Activated T-helper 9 cell treated with anti-CD3 and anti-CD28 coated beads, Interleukin-2, amount 50 U/mL, for 16 hours (primary cell): ENCODE measurements at places on chromosomes 11 and 22.
A peak's percentile ranks its signal among the peaks of the same experiment; 100 is the strongest.

- peak; percentile 13 for DNase-seq
These were observed 580 bp downstream of the DTX4 start for GRCh38 chr11:59172345-59173079.

DNA sequence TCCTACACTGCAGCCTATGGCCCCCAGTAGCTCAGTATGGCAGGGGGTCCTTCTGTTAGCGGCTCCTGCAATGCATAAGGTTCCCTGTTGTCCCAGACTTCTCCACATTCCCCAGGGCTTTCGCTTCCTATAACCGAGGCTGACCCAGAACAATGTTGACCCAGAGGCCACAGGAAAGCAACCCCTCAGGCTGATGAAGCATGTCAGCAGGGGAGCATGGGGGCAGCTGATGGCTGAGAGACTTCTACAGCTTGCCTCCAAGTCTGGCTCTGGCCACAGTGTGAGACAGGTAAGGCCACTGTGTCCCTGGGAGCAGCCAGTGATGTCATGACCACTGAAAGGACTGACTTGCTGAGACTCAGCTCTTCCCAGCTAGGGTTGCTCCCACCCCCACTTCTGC is 12.5 kb upstream of the PPFIBP2 start:
- no peak for DNase-seq

- DNase-seq: no peak
These were observed 238.7 kb upstream of the PLET1 start for GRCh38 chr11:112499153-112499880.

GRCh38 chr22:29148036-29148435 is 57.7 kb upstream of the EMID1 start:
- no peak for DNase-seq

- DNase-seq: no peak
These were observed 70.8 kb downstream of the COMMD9 start for GRCh38 chr11:36218283-36218921.

GRCh38 chr22:31917227-31917921 is 27.0 kb upstream of the YWHAH start:
- DNase-seq: no peak

GRCh38 chr11:103228807-103229206 is 119.6 kb downstream of the DYNC2H1 start:
- DNase-seq: no peak

- no peak for DNase-seq
These were observed 17.2 kb downstream of the MPPED2 start for GRCh38 chr11:30568931-30569330.

GRCh38 chr11:116353589-116353988 is 419.2 kb downstream of the BUD13 start:
- DNase-seq: no peak

DNA sequence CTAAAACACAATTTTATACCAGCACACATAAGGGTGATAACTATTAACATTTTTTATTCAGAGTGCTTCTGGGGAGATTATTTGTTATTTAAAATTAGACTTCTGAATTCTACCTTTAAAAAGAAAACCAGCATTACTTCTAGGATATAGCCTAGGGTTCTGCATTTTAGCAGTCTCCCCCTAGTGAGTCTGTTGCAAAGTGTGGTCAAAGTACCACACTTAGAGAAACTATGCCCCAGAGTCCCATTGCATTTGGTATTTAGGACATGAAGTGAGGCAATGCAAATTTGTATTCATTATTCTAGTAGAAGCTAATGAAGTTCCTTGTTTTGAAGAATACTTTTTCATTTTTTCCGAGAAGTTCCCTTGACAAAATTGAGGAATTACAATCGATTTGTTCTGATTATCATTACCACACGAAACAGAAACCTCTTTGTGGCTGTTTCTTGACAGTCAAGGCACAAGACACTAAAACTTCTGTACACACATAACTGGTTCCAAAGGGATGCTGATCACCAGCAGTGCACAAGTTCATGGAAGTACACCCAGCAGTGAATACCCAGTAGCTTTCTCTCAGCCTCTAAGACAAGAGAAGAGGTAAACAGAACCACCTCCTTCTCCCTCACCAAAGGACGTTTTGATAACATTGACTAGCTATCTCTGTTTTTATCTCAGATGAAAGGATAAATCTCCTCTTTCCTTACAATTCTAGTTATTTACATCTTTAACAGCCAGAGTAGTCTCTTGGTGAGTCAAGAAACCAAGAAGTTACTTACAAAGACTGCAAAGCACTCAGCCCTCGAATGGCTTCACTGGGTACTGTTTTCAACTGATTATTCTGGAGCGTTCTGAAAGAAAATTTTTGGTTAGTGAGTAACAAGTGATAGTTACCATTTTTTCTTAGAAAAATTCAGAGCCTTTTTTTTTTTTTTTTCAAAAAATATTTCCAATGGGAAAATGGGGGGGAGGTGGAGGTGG is 27.6 kb upstream of the CCDC34 start:
- DNase-seq: no peak

DNA sequence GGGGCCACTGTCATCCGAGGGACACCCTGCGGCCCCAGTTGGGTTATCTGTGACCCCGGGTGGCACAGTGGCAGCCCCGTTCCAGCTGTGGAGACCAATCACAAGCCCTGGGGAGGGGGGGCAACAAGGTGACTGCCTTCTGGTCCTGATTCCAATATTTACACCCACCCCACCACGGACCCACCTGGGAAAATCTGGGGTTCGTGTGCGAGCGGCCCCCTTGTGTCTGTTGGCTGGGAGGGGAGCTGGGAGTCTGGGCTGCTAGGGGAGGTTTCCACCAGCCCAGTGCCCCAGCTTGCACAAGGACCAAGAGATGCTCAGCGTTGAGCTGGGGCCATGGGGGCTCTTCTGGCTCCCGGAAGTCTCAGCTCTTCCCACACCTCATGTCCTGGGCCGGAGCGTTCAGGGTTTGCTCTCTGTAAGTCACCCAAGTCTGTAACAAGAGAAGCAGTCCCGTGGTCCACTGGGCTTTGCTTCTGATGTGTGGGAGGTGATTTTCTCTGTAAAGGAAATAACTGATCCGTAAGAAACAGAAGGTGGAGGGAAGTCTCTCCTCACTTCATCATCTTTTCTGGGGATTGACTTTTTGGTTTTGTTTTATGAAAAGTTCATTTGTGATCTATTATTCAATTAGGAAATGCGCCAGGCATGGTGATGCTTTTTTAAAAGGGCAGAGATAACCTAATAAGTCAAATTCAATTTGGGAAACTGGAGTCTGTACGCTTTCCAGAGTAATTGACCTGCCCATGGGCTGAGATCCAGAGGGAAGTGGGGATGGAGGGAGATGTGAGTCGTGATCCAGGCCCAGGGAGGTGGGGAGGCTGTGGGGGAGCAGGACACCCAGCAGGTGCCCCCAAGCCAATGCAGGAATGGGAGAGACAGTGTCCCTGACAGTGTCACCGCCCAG is 22.4 kb upstream of the GAL start:
- no peak for DNase-seq

DNA sequence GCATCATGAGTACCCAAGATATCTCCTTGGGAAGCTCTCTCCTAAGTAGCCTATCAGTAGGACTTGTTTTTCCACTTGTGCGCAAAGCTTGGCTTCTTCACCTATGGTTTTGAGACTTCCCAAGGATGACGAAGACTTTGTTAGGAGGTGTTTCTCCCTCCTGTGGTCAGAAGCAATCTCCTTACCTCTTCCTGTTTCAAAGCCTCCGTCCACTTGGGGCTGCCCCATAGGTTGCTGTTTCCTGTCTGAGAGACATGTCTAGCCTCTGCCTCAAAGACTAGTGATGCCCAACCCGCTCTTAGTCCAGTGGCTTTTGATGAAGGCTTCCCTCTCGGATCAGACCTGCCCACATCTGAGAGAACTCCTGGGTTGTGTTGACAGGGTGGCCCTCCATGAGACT is 92.9 kb downstream of the TRAF6 start:
- DNase-seq: no peak

DNA sequence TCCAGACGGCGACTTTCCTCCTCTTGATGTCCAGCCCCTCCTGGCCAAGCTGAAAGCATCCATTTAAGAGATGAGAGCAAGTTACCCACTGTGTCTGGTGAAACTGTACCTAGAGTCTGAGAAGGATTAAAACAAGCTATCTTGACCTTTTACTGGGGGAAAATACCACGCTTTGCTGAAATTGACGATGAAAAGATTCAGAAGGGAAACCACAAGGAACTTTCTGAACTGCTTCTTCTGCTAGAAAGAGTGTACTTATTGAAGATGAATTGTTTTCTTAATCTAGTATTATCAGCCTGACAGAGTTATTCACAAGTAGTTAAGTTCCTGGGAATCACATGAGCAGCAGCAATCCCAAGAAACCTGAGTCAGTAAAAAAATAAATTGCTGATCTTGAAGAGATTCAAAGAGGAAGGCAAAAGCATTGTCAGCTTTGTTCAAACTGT is 13.1 kb upstream of the MS4A6A start:
- DNase-seq: no peak

DNA sequence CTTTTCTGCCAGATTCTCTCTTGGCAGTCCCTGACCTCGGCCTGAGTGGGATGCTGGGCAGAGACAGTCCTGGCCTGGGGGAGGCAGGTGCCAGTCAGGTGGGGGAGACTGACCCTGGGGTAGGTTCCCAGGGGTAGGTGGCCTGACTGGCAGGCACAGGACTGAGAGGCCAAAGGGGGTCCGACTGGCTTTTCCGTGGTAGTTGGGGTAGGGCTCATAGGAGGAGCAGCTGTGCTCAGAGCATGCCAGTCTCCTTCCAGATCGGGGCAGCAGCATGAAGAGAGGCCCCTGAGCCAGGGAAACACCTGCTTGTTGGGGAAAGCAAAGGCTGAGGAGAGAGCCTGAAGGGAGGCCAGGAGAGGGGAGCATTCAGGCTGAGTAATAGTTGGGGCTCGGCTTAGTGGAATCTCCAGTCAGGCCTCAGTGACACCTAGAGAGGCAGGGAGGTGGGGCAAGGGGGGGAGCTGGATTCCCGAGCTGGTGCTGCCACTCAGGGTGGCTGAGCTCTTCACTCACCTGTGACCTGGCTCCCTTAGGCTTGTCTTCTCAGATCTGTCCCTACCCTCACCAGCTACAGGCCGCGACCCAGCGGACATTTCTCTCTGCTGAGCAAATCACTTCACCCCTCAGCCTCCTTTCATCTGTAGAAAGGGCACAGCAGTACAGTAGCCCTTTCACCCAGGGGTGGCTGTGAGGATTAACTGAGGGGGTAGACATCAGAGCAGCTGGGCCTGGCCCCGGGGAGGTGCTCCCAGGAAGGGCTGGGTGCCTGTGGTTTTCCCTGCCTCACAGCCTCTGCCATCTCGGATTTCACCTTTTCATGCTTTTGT is 26.2 kb downstream of the MCM5 start:
- DNase-seq: no peak

DNA sequence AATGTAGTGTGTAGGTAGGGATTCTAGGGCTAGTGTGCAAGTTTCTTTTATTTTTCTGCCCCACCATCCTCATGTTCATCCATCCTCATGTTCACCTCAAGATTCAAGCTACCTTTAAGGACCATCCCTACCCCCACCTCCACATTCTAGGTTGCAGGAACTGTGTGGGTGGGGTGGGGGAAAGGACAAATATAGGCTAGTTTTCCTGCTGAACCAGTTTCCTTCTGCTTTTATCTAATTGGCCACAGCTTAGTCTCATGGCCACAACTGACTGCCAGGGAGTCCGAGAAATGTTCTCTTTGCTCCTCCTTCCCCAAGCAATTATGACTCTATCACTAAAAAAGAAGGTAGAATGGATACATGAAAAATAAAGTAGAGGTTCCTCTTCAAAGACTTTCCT is 179.0 kb upstream of the LARGE1 start:
- no peak for DNase-seq

GRCh38 chr11:79285756-79286155 is 155.1 kb downstream of the TENM4 start:
- DNase-seq: no peak

DNA sequence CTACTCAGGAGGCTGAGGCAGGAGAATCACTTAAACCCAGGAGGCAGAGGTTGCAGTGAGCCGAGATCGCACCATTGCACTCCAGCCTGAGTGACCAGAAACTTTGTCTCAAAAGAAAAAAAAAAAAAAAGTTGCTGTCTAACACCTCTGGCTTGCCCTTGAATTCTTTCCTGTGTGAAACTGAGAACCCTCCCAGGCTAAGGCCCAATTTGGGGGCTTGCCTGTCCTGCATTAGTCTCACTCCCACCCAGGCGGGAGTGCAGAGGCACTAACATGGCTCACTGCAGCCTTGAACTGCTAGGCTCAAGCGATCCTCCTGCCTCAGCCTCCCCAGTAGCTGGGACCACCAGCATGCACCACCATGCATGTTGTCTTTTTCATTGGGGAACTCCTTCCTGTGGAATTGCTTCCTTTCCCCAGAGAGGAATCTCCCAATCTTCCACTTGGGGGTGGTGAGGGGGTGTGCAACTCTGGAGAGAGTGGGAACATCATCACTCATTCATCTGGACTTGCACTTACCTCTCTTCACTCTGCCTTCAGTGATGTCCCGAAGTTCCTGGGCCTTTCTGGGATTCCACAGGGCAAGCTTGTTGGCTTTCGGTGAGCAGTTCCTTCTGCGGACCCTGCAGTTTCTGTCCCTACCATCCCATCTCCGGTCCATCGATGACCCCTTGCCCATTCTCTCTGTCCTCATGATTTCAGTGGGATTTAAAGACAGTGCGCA is 62.1 kb upstream of the CREB3L1 start:
- no peak for DNase-seq

- DNase-seq: no peak
These were observed 13.0 kb upstream of the UBASH3B start for GRCh38 chr11:122642472-122642922.
